ENCODE measurements at places on chromosomes 7 and 10.

GRCh38 chr10:102384606-102385429 is 10.7 kb upstream of the NFKB2 start:
- no peak for DNase-seq

- DNase-seq = no peak
Measured at GRCh38 chr10:124180947-124181549, 87.7 kb upstream of the CHST15 start.

DNA sequence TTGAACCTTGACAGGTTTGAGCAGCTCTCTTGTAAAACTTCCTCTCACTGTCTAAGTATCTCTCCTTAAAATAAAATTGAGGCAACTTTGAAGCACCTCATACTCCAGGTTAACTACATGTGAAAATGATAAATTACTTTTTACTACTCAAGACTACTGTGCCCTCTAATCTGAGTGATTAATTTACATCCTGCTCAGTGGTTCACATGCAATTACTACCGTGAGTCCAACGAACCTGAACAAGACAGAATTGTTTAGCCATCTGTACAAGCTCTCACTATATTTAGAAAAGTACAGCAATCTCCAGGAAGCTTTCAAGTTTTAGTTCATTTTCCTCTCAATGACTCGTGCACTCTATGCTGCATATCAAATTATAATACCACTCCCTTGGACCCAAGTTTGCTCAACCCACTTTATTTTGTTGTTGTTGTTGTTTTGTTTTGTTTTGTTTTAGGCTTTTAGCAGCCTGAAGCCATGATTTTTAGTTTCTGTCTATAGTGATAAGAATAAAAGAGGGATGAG is 21.2 kb downstream of the PDE1C start:
- DNase-seq = no peak

- no peak for DNase-seq
Measured at GRCh38 chr7:925601-926000, 28.9 kb downstream of the ADAP1 start.

DNA sequence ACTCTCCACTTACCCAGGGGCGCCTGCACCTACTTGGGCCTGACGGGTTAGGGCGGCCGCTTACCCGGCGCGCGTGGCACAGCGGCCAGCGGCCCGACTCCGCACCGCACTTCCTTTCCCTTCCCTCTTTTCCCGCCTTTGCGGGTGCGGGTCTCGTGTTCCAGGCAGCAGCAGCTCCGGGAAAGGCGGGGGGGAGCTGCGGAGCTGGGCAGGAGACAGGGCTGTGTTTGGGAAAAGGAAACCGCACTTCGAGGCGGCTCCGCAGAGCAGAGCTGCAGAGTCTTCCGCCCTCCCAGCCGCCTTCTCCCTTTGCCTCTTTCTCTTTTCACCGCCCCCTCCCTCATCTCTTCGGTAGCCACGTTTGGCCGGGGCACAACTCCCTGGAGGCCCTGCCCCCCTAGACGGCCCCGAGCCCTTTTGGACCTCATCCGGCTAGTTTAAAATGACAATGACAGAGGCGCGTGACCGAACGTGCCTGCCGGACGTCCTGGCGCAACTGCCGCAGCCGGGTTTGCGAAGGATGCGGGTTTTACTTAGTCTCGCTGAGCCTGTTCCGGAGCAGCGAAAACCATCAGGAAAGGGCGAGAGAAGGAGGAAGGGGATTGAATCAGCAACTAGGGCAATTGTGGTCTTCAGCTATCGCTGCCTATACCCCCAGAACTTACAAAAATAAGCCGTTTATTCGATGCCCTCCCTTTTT is 7.9 kb upstream of the PAX2 start:
- DNase-seq = no peak

GRCh38 chr7:133846203-133846945 is 280.8 kb upstream of the LRGUK start:
- no peak for DNase-seq

DNA sequence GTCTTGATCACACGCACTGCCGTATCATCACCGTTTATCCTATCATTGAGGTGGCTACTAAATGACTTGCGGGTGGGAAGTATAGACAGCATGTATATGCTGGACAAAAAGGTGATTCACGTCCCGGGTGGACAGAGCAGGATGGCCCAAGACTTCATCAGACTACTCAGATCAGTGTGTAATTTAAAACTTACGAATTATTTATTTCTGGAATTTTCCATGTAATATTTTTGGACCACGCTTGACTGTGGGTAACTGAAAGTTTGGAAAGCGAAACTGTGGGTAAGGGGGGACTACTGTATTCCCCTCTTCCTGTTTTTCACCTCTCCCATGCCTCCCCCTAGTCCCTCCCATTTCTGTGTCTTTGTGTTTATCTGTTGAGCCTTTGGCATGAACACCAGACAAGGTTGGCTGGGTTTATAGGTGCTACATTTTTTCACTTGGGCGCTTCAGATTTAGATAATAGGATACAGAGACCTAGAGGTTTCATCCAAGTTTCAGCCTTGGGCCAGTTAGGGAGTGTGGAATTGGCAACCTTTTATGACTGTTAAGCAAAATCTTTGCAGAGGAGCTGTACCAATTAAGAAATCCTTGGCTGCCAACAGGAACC is 55.8 kb downstream of the RBM20 start:
- no peak for DNase-seq

DNA sequence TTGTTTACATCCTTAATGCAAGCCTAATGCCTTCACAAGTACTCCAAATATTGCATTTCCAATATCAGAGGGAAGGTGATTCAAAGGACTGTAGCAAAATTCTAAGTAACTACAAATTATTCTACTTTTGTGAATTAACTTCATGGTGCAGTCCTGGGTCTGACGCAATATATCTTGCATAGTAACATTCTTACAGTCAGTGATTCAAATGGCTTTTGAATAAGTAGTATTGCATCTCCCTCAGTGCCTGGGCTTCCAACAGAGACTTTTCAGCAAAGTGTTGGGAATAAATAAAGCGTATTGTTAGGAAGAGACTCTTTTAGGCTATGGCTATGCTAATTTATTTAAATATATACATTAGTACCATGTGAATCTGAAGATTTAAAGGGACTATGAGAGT is 564.7 kb upstream of the COBL start:
- no peak for DNase-seq

DNA sequence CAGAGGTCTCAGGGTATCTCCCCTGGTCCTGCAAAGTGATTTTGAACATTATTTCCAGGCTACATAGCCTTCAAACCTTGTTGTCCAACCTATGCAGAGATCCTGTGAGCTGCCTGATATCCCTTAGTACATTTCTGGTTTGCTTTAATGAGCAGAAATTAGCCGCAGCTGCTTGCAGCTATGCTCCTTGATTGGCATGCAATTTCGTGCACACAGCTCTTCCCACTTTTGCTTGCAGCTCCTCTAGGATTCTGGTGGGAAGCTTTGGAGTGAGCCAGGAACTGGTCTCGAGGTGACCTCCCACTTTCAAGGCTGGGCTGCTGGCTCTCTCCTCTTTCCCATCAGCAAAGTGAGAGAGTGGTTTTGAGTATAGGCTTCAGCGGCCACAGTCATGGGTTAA is 45.8 kb downstream of the OAT start:
- no peak for DNase-seq

- no peak for DNase-seq
Measured at GRCh38 chr7:41385996-41386395, 316.9 kb downstream of the INHBA start.

- DNase-seq = no peak
Measured at GRCh38 chr10:104077247-104077646, 8.4 kb downstream of the COL17A1 start.

DNA sequence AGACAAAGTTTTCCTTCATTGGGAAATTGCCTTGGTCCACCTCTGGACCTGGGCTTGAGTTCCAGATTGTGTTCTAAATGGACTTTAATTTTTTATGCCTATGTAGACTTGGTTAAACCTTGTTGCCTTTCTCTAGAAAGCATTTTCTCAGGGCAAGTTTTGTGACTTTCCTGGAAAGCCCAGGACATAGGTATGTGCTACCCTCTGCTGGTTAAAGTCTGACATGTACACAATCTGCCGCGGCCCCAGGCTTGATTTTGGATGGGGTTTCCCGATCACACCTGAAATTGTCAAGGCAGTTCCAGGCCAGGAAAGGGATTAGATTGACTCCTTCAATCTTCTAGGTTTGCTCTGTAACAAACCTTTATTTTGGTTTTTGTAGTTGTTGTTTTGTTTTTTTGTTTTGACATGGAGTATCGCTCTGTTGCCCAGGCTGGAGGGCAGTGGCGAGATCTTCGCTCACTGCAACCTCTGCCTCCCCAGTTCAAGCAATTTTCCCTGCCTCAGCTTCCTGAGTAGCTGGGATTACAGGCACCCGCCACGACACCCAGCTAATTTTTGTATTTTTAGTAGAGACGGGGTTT is 14.1 kb upstream of the AKR1B10 start:
- DNase-seq = peak; percentile 22

DNA sequence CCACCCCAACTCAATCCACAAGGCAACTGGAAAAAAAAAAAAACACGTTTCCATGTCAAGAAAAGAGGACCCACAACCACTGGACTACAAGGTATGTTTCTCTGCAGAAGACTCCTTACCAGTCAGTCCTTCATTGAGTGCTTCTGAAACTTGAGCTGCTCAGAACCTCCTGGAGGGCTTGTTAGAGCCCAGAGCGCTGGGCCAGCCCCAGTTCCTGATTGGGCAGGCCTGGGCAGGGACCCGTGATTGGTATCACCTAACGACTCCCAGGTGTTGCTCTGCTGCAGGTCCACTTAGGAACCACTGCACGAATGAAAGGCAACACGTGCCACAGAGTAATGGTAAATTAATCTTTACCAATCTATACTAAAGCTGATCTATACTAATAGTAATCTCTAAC is 473 bp upstream of the CCDC201 start:
- DNase-seq = no peak

GRCh38 chr7:45032421-45032820 is 32.4 kb downstream of the CCM2 start:
- DNase-seq = no peak

GRCh38 chr10:89522463-89522862 is 12.9 kb downstream of the SLC16A12 start:
- no peak for DNase-seq

- DNase-seq = no peak
Measured at GRCh38 chr7:17781491-17782215, 158.6 kb downstream of the SNX13 start.

GRCh38 chr7:80614851-80615271 is 23.6 kb upstream of the CD36 start:
- no peak for DNase-seq

GRCh38 chr10:72875250-72876055 is 18.1 kb upstream of the OIT3 start:
- DNase-seq = no peak

- no peak for DNase-seq
Measured at GRCh38 chr7:143892527-143893300, 9.3 kb downstream of the TCAF1 start.

GRCh38 chr7:36717586-36717985 is 6.7 kb downstream of the AOAH start:
- no peak for DNase-seq

DNA sequence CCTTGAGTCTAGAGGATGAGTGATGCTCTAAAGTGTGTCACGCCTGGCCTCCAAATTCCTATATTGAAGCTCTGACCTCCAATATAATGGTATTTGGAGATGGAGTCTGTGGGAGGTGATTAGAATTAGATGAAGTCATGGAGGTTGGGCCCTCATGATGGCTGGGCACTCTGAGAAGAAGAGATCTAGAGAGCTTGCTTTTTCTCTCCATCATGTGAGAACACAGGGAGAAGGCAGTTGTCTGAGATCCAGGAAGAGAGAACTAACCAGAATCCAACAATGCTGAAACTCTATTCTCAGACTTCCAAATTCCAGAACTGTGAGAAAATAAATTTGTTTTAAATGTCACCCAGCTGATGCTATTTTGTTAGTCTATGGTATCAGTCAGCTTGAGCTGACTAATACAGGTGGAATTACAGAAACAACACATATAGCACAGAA is 15.1 kb downstream of the RNF216 start:
- no peak for DNase-seq

GRCh38 chr10:87105446-87106124 is 10.6 kb downstream of the SHLD2 start:
- DNase-seq = no peak

- no peak for DNase-seq
Measured at GRCh38 chr7:71361451-71362032, 229.6 kb downstream of the GALNT17 start.

DNA sequence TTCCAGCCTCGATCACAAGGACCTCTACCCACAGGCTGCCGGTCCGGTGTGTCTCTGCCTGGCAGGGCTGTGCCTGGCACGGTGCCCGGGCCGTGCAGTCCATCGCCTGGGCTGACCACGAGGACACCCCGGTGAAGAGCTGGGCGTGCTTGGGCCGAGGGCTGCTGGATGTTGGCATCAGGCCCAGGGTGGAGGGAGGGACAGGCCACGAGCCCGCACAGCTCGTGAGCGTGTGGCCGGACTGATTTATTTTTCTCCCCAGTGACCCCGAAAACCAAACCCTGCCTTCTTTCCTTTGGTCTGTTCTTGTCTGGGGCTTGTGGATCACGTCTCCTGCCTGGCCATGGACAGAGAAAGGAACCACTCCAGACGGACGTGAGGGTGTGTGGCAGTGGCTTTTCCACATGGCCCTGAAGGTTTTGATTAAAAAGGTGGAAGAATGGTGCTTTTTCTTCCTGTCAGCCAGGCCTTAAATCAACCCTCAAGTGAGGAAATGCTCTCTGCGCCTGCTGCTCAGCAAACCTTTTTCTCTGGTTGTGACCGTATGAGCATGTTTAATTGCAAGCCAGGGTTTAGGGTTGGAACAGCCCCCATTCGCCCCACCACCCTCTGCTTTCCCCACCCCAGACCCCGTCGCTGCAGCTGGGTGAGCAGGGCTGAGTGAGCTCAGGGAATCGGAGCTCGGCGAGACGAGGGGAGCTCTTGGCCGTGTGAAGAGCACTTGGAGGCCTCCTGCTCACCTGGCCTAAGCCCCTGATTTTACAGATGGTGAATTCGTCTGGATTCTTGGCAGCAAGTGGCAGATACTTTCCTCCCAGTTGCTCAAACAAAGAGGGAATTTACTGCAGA is 130.1 kb downstream of the RGS10 start:
- no peak for DNase-seq

GRCh38 chr7:93148144-93148543 is at the start of gene SAMD9L:
SAMD9L (minus strand) TSS chr7:93148385; CDS start chr7:93135971, 12,414 bp downstream.
- DNase-seq = no peak

- no peak for DNase-seq
Measured at GRCh38 chr10:69869291-69869961, 67.7 kb downstream of the COL13A1 start.

DNA sequence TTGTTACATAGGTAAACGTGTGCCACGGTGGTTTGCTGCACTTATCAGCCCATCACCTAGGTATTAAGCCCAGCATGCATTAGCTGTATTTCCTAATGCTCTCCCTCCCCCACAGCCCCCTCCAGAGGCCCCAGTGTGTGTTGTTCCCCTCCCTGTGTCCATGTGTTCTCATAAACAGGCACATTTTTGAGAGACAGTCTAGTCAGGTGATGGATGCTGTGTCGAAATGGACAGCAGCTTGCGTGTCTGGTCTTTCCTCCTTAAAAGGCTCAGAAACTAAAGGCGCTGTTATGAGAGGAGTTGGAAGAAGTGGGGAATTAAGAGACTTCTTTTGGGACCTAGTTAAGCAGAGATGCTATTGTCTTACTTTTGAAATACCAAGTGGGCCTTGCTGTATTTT is 296.0 kb downstream of the BBS9 start:
- no peak for DNase-seq

Data from NCI-H1105 (cell line).